ENCODE measurements at places on chromosomes 5 and 9.

GRCh38 chr5:72451741-72452505 is 55.3 kb downstream of the ZNF366 start:
- peak; percentile 100 for DNase-seq

GRCh38 chr5:111829701-111830100 is 72.7 kb upstream of the NREP start:
- DNase-seq: peak; percentile 79

GRCh38 chr9:78909566-78909965 is 612.6 kb downstream of the PSAT1 start:
- no peak for DNase-seq

DNA sequence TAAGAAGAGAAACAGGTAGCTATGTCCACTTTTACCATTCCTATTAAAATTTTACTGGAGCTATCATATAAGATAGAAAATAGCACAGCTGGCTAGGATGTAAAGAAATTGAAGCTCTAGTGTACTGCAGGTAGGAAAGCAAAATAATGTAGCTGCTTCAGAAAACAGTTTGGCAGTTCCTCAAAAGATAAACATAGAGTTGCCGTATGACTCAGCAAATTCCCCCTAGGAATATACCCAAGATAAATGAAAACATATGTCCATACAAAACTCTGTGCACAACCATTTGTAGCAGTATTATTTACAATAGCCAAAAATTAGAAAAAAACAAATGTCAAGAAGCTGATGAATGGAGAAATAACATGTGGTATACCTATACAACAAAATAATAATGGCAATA is 64.6 kb upstream of the SHISAL2B start:
- peak; percentile 72 for DNase-seq

DNA sequence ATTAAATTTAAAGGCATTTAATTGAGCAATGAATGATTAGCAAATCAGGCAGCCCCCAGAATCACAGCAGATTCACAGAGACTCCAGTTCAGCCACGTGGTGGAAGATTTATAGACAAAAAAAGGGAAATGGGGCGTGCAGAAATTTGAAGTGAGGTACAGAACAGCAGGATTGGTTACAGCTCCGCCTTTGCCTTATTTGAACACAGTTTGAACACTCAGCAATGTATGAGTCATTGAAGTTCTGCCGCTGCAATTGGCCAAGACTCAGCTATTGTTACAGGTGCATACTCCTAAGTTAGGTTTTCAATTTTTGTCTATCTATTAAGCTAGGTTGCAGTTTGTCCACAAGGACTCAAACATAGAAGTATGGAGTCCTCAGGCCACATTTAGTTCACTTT is 157.7 kb upstream of the SLC12A2 start:
- DNase-seq: no peak

- no peak for DNase-seq
These were observed 700.3 kb upstream of the TYRP1 start for GRCh38 chr9:11992866-11993265.

- DNase-seq: no peak
These were observed 294.8 kb upstream of the PTGER4 start for GRCh38 chr5:40384782-40385390.

GRCh38 chr5:132410451-132411303 is 41.2 kb downstream of the SLC22A5 start:
- peak; percentile 77 for DNase-seq

DNA sequence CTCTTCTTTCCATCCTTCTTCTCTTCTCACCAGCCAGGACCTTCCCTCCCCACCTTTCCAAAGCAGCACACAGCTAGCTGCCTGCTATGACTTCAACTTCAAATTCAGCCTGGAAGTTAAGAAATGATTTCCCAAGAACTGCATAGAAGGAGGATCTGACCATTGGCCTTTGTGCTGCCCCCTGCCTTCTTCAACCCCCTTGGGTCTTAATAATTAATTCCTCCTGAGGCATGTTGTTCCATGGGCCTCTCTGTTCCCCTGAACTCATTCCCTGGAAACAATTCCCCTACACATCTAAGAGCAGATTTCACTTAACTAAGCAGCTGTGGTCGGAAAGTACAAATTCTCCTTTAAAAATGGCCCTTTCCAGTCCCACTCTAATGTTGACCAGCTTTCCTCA is 62.4 kb downstream of the ADAMTS12 start:
- no peak for DNase-seq

- no peak for DNase-seq
These were observed 98.2 kb downstream of the CSNK1G3 start for GRCh38 chr5:123610209-123610608.
